Glutamatergic neuron (in vitro differentiated cells): ENCODE measurements at places on chromosomes 7 and 10. TPM values are rescaled to one million over a fixed set of nuclear protein-coding genes. Genes with fewer than 3 reads are reported as not detected.

GRID1 gene
- 8.0 TPM for total RNA-seq

TAC1 gene
- 12.1 TPM for total RNA-seq

SYT15B gene
- total RNA-seq, result not detected

HDAC9 gene
- total RNA-seq, result 94.8 TPM

AKR1C4 gene
- total RNA-seq, result not detected

KAZALD1 gene
- 0.59 TPM for total RNA-seq

PRKAG2 gene
- total RNA-seq, result 24.7 TPM

PURB gene
- 11.4 TPM for total RNA-seq

CHST3 gene
- total RNA-seq, result 0.83 TPM

MAGI2 gene
- 64.2 TPM for total RNA-seq

TPST1 gene
- 41.4 TPM for total RNA-seq

EPHA1 gene
- total RNA-seq, result 4.7 TPM

CFAP70 gene
- total RNA-seq, result 1.3 TPM

FBXW4 gene
- 25.8 TPM for total RNA-seq
